Suprapubic skin (tissue), 4 donors: ENCODE measurements at places on chromosomes 12 and 14. TPM values are rescaled to one million over a fixed set of nuclear protein-coding genes. Genes with fewer than 3 reads are reported as not detected.
A peak's percentile ranks its signal among the peaks of the same experiment; 100 is the strongest.

- no peak for DNase-seq
Observed at GRCh38 chr12:47752552-47752951, 6.1 kb downstream of the RAPGEF3 start.

- DNase-seq = peak; percentile 76
Observed at GRCh38 chr14:103521951-103522563, 573 bp downstream of the CKB start.

DNA sequence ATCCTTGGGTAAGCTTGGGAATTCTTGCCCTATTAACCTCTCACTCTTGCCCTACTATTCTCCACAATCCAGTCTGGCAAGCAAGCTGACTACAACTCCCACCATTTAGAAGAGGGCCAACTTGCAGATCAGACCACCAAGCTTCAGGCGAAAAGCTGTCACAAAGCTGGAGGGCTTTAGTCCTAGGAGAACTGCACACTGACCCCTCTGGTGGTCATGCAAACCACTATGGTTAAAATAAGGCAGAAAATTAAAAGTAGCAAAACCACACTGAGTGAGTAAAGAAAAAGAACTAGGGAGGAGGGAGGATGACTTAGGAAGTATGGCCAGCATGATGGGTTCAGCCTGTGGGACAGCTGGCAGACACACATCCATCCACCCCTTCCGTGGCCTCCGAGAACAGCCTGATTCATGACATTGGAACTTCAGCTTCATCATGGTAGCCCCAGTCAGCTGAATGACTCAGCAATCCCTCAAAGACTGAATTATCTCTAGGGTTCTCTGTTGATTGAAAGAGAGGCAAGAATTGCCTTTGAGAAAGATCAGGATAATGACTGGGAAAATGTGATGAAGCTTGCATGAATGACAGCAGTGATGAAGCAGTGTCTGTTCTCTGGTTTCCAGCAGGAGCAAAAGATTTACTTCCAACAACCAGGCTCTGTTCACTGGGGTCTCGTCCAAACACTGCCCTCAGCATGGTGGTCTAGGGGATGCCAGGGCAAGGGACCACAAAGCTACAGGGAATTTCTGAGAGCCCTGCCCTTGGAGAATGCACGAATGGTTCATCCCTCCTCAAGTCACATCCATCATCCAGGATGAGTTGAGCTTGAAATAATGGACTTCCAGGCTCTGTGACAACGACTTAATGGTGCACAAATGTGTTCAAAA, 24.4 kb downstream of the PITPNM2 start:
- no peak for DNase-seq

DNA sequence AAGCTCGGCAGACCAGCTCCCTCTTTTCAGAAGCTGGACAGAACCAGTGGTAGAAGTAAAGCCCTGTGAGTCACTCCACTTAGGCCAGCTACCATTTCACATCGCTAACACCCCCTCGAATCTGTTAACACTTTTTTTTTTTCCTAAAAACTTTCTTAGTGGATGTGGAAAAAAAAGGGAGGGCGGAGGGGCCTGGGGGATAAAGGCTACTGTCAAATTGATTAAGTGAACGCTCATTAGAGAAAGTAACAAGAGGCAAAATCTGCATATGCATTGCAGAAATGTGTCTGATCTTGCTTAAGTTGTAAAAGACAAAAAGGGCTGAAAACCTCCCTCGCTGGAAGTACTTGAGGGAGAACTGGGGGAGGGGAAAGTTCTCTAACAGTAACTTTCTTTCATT, 86.6 kb upstream of the OTX2 start:
- DNase-seq = no peak

DNA sequence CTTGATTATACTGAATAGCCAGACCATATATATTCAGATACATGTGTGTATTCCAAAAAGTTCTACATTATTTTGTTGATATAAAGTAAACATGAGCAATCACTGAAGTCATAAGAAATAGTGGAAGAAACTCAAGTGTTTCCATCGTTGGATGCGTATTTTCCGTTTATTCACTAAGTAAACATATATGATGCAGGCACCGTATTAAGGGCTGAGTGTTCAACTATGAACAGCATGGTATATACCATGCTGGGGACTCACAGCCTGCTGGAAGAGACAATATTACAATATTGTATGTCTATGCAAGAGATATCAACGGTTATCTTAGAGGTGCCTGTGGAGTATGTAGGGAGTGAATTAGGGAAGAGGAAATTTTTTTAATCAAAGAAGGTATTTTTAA, 1.2 kb downstream of the PYROXD1 start:
- DNase-seq = no peak

C14orf39 gene
- not detected for total RNA-seq

GRCh38 chr12:107327651-107328182, 234.4 kb upstream of the CRY1 start:
- DNase-seq = no peak

DNA sequence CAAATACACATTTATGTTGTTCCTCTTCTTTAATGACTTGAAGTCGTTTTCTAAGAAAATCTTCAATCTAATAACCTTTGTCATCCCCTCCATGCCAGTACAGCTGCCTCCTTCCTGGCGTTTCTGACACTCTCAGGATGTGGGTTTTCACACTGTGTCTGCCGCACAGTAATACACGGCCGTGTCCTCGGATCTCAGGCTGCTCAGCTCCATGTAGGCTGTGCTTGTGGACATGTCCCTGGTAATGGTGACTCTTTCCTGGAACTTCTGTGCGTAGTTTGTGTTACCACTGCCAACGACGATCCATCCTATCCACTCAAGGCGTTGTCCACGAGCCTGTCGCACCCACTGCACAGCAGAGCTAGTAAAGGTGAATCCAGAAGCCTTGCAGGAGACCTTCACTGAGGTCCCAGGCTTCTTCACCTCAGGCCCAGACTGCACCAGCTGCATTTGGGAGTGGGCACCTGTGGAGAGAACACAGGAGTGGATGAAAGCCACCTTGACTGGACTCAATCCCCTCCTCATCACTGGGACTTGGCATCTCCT, 1095.9 kb downstream of the TMEM121 start:
- DNase-seq = no peak

DNA sequence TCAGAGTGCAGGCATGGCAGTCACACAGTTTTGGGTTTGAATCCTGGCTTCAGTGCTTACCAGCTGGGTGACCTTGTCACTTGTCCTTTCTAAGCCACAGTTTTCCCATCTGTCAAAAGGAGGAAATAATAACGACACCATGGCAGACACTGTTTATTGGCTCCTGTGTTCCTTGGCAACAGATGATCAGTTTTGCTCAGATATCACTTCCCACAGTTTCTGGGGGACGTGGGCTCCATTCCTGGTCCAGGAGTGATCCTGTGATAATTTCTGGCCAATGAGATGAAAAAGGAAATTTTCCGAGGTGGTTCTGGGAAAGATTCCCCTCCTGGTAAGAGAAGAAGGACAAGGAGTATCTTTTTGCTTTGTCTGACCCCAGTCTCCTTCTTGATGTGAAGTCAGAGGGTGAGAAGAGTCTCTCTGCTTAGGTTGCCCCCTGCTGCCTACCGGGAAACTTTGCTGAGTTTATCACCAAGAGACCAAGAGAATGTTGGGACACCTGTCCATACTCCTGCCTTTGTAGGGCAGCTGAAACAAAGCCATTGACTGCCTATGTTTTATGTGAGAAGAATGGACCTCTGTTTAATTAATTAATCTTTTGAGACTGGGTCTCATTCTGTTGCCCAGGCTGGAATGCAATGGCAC, 178.9 kb upstream of the NRXN3 start:
- DNase-seq = no peak

ENDOU gene
- total RNA-seq = 18.7 TPM

DNA sequence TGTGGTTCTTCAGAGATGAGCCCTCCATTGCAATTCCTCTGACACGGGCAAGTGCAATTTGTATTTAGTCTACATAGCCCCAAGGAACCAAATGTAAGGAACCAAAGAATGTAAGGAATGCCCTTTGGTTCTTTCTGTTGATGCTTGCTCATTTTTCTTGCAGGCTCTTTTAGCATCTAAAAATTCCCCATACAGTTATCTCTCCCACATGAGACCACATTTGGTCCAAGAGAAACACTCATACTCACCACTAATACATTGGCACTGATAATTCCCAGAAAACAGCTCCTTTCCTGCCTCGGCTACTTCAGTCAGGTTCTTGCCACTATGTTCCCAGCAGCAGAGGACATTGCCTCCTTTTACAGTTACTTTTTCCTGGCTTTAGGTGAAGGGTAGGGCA, 332.6 kb downstream of the AEBP2 start:
- no peak for DNase-seq

DNA sequence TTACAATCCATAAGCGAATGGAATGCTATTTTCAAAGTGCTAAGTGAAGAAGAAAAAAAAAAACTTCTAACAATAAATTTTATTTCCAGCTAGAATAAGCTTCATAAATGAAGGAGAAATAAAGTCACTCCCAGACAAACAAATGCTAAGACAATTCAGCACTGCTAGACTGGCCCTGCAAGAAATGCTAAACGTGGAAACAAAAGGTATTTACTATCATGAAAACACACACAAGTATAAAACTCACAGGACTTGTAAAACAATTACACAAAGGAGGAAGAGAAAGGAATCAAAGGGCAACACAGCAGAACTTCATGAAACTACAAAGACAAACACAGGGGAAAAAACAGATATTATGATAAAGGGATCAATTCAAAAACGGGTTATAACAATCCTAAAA, 85.8 kb upstream of the NELL2 start:
- no peak for DNase-seq

TMEM253 gene
- total RNA-seq = 0.53 TPM

FAM186B gene
- 0.44 TPM for total RNA-seq

DNA sequence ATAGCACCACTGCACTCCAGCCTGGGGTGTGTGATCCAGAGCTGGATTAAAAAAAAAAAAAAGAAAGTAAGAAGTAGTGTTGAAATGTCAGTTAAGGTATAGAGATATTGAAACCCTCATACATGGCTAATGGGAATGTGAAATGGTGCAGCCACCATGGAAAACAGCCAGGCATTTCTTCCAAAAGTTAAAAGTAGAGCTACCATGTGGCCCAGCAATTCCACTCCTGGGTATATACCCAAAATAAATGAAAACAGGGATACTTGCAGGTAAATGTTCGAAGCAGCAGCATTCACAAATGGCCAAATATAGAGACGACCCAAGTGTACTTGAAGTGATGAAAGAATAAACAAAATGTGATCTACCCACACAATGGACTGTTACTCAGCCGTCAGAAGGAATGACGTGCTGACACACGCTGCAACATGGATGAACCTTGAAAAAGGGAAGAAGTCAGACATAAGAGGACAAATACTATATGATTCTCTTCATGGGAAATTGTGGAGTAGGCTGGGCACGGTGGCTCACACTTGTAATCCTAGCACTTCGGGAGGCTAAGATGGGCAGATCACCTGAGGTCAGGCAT, 15.2 kb downstream of the IL31 start:
- DNase-seq = no peak

- no peak for DNase-seq
Observed at GRCh38 chr14:28813810-28814209, 47.2 kb downstream of the FOXG1 start.

DNA sequence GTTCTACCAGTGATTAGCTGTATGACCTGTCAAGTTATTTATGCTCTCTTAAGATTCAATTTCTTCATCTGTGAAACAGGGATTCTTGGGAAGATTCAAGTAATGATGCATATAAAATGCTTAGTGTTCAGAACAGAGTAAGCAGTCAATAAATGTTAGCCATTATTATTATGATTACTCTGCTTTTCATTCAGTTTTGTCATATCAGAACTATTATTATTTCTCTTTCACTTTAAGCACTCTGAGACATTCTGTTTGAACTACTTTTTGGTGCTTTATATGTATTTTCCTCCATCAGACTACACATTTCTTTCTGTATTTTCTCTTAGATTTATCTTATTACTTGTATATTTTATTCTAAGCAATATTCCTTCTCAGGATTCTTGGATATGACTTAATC, 81.2 kb downstream of the CFAP54 start:
- DNase-seq = no peak

DNA sequence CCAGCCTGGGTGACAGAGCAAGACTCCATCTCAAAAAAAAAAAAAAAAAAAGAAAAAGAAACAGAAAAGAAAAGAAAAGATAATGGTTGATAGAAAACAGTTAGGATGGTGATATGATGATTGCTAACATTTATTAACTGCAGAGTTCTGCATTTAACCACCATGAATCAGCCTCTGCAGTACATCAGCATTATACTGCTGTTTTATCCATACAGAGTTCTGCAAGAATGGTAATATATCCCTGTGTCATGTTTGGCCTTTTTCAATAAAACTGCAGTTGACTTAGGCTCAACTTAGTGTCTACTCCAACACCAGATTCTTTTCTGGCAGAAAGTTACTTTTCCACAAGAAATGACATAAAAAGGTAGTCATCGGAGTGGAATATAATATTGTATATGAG, 62.6 kb downstream of the DUSP6 start:
- no peak for DNase-seq

DNA sequence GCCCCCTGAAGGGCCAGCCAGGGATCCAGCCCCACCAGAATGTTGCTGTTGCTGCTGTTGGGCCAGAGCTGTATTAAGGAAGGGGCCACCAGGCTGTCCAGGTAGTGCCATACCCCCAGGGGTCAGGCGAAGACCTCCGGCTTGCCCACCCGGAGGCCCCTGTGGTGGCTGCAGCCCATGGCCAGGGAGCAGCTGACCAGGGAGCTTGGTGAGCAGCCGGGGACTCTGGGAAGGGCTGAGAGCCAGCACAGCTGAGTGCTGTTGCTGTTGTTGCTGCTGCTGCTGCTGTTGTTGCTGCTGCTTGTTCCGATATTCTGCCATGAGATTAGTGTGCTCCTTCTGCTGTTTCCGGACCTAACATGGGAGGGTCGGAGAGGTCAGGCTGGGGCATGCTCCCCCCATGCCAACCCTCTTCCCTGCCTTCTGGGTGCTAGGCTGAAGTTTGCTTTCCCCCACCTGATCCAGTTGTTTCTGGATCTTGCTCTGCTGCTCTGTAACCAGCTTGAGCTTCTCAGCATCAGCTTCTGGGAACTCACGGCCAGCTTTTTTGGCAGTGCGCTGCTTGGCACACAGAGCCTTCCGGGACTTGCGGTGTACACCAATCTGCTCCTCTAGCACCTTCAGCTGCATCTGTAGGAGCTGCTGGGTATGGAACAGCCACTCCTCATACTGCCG, 15.2 kb upstream of the PRKAG1 start:
- DNase-seq = no peak

ARMH4 gene
- 4.7 TPM for total RNA-seq

DNA sequence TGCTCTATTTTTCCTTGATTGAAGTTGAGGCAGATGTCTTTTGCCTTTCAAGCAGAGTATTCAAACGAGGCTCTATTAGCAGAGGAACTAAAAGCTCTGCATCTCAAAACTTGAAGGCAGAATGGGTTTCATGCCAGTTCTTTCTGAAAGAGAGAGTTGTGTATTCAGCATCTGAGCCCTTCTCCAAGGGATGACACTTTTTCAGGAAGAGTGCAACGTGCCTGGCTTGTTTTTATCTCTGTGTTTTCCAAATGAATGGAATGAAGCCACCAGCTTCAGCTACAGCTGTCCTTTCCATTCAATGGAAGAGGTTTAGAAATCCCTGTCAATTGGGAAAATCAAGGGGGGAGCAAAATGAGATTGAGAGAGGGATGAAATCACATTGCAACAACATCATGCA, 14.6 kb downstream of the BEST3 start:
- no peak for DNase-seq
